Myometrial cell (primary cell): ENCODE measurements at places on chromosomes 6 and 20. TPM values are rescaled to one million over a fixed set of nuclear protein-coding genes. Genes with fewer than 3 reads are reported as not detected.

HCRTR2 gene
- not detected in 2 replicates for total RNA-seq

DLK2 gene
- total RNA-seq, result 0.86 and 2.3 TPM in 2 replicates

SOX18 gene
- 0.29 TPM in 1 of 2 replicates, not detected in the other for total RNA-seq

MLN gene
- not detected in 2 replicates for total RNA-seq

DIDO1 gene
- total RNA-seq, result 29.7 and 30.8 TPM in 2 replicates

LRFN2 gene
- total RNA-seq, result not detected in 2 replicates

EYS gene
- total RNA-seq, result under 0.01 and 0.29 TPM in 2 replicates

CCN6 gene
- total RNA-seq, result not detected in 2 replicates

SLC4A11 gene
- total RNA-seq, result 0.58 and 1.2 TPM in 2 replicates

ATP9A gene
- total RNA-seq, result 1.9 and 3.2 TPM in 2 replicates

EDN1 gene
- under 0.01 and 0.29 TPM in 2 replicates for total RNA-seq

PRR18 gene
- total RNA-seq, result not detected in 2 replicates

HNF4A gene
- not detected in 2 replicates for total RNA-seq

ZHX3 gene
- 21.6 and 24.8 TPM in 2 replicates for total RNA-seq

ERVFRD-1 gene
- total RNA-seq, result not detected in 2 replicates
